ENCODE measurements at places on chromosomes 1 and 21.
A peak's percentile ranks its signal among the peaks of the same experiment; 100 is the strongest.

- DNase-seq, result no peak
Measured at GRCh38 chr1:914131-914890, 9.4 kb upstream of the SAMD11 start.

- DNase-seq, result no peak
Measured at GRCh38 chr21:45010860-45011259, 63.5 kb upstream of the ADARB1 start.

- DNase-seq, result no peak
Measured at GRCh38 chr1:181033128-181033798, 520 bp upstream of the MR1 start.

DNA sequence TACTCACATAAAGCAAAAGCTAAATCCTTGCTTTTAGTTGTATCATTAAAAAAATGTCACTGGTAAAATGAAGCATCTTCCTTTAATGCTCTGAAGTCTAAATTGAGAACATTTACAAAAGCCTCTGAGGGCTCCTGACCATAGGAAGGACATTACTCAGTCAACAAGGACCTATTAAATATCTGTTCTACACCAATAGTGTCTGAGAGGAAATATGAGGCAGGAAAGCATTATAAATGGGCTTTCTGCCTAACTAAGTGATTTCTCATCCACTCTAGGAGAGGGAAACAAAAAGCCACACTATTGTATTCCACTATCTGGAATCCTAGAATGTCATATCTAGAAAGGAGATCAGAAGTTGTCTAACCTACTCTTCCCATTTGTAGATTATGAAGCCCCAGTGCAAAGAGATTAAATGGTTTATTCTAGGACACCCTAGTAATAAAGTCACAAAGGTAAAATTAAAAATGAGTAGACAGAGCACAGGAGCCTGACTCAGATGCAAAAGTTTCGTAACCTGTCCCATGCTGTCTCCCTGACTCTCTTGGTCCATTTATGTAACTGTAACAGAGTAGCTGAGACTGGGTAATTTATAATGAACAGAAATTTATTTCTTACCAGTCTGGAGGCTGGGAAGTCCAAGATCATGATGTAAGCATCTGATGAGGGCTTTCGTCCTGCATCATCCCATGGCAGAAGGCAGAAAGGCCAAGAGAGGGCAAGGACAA, 17.6 kb downstream of the RGS1 start:
- no peak for DNase-seq

GRCh38 chr1:102050556-102050955, 53.8 kb upstream of the OLFM3 start:
- no peak for DNase-seq

- DNase-seq, result no peak
Measured at GRCh38 chr1:155473151-155473821, 89.3 kb downstream of the ASH1L start.

GRCh38 chr1:4690951-4691675, 36.7 kb downstream of the AJAP1 start:
- no peak for DNase-seq

GRCh38 chr1:87230501-87230900, 98.2 kb upstream of the LMO4 start:
- DNase-seq, result no peak

GRCh38 chr1:167767761-167768160, 46.0 kb downstream of the MPZL1 start:
- DNase-seq, result no peak

DNA sequence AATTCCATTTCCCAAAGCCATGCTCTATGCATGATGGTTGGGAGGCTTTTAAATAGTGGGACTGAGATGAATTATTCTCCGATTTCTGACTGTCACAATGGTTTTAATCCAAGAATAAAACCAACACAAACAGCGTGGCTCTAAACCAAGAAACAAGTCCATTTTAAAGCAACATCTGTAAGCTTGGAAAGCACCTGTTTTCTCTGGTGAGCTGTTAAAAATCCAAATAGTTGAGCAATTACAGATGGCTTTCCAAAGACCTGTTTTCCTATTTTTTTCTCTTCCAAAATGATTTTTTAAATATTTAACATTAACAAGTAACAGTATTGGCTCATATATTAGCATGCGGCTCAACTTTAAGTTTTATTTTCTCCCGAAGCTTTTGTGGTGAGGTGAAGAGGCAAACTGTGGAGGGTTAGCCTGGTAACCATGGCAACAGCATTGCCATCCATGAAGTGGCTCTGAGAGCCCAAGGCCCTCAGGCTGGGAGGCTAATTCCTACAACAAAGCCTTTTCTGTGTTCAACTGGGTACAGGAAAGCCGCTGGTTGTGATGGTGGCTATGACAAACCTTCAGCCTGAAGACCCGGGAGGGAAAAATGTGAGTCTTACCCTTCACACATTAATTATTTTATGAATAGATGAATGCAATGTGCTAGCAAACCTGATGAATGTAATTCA, 56.7 kb upstream of the B3GALT5 start:
- DNase-seq, result peak; percentile 87

DNA sequence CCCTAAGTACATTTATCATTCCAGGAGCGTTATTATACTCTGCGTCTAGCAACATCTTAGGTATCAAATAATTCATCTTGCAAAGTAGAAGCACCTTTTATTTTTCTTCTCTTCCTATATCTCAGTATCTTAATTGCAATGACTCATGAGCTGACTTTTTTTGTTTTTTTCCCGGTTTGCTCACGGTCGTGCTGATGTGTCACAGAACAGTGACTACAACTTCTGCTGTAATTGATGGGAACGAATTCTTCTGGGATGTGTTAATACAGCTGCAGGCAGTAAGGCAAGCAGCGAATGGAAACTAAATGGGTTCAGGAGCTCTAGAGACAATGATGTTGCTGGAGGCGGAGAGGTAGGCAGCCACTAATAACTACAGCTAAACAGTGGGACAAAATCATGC, 89.8 kb upstream of the TMPRSS15 start:
- no peak for DNase-seq

GRCh38 chr1:160357286-160358002, 9.4 kb upstream of the NHLH1 start:
- DNase-seq, result no peak

GRCh38 chr1:230393722-230394121, 32.4 kb downstream of the PGBD5 start:
- DNase-seq, result no peak
